ENCODE measurements at places on chromosomes 2 and 18. TPM values are rescaled to one million over a fixed set of nuclear protein-coding genes. Genes with fewer than 3 reads are reported as not detected.

The SPEG gene
- 55.8 TPM for total RNA-seq

The ALLC gene
- not detected for total RNA-seq

The AFG3L2 gene
- 45.9 TPM for total RNA-seq

The LOXL3 gene
- 14.7 TPM for total RNA-seq

The CIDEA gene
- total RNA-seq = not detected

The DUSP19 gene
- total RNA-seq = 2.4 TPM

The MPP4 gene
- total RNA-seq = 0.97 TPM

The RBM43 gene
- 8.4 TPM for total RNA-seq

The STPG4 gene
- total RNA-seq = 0.49 TPM

The MAPK4 gene
- not detected for total RNA-seq

The HOXD4 gene
- total RNA-seq = 10.5 TPM

The CCDC148 gene
- 2.3 TPM for total RNA-seq

The LBX2 gene
- total RNA-seq = 2.1 TPM

The PTH2R gene
- not detected for total RNA-seq
